ENCODE measurements at places on chromosomes 2 and 18.

- DNase-seq: no peak
Measured at GRCh38 chr2:203948733-203949132, 12.2 kb downstream of the ICOS start.

DNA sequence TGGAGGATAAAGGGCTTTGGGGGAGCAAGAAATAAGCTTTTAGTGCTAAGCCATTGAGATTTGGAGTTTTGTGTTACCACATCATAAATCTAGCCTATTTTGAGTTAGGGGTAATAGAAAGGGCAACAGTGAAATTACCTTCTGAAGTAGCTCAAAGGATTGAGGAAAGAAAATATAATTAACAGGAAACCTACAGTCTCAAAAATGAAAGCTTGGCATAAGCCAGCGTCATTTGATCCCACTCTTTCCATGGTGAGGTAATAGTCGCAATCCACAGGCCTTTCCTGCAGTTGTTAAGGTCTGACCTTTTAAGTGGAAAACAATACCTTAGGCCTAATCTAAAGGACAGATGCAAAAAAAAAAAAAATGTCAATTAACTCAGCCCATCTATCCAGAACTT is 182.7 kb downstream of the UXS1 start:
- DNase-seq: no peak

DNA sequence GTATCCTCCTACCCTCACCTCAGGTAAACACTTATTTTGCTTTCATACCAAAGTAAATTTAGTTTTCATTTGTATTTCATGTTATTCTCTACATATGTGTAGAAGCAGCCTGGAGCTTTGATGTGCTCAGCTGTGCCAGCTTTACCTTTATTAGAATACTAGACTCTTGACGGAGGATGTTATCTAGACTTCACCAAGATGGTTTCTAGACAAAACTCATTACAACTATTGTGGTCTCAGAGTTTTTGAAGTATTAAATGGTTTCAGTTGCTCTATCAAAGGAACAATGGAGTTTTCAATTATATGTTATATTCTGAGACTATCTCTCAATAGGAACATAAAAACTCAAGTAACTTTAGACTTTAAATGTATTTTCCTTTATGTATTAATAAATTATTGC is 5.0 kb upstream of the IL18RAP start:
- no peak for DNase-seq

DNA sequence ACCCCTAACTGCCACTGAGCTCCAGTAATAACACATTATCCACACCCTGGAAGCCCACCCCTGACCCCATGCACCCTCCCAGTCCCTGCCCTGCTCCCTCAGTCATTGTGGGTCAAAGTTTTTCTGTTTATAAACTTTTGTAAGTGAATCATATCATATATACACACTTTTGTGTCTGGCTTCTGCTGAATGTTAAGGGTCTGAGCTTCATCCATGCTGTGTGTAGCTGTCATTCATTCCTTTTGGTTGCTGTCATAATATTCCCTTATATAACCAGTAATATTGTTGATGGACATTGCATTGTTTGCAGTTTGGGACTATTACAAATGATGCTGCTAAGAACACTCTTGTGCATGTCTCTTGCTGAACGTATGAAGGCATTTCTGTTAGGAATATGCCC is 14.5 kb downstream of the CNNM4 start:
- no peak for DNase-seq

- DNase-seq: no peak
Measured at GRCh38 chr2:226680719-226681118, 118.9 kb downstream of the IRS1 start.

DNA sequence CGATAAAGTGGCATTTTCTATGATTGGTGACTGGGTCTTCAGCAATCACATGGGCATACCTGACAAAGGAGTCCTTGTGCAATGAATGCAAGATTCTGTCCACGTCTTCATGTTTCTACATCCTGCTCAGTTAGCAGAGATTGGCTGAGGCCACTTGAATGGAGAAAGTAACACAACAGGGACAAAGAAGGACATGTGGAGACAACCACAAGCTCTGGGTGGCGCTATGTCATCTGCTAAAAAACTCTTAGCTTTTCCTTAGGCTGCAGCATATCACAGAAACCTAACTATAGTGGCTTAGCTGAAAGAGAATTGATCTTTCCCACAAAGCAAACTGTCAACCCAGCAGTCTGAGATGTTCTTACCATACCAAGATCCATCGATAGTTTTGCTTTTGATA is 1109.7 kb downstream of the SOCS6 start:
- DNase-seq: no peak

DNA sequence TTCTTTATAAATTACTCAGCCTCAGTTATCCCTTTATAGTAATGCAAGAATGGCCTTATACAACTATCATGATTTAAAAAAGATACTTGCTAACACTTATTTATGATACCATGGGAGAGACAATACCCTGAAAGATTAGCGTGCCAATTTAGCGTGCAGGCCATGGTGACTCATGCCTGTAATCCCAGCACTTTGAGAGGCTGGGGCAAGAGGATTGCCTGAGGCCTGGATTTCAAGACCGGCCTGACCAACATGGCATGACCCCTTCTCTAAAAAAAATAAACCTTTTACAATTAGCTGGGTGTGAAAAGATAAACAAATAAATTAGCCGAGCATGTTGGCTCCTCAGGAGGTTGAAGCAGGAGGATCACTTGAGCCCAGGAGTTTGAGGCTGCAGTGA is 493.4 kb upstream of the FSIP2 start:
- DNase-seq: no peak

DNA sequence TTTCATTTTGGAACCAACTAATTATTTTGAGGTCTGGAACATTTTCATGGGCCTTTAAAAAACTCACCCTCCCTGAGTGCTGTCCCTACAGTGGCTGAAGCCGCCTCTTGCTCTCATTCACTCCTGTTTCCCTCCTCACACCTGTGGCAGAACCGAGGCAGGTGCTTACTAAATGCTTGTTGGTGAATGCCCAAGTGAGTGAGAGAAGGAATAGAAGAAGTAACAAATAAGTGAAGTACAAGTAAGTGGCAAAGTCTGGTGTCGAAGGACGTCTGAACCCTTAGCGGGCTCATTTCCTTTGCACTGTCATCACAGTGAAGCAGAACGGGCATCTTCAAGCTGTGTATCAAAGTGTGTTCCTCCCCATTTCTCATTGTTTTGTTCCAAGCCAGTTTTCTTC is 135.2 kb downstream of the RHBDD1 start:
- no peak for DNase-seq

DNA sequence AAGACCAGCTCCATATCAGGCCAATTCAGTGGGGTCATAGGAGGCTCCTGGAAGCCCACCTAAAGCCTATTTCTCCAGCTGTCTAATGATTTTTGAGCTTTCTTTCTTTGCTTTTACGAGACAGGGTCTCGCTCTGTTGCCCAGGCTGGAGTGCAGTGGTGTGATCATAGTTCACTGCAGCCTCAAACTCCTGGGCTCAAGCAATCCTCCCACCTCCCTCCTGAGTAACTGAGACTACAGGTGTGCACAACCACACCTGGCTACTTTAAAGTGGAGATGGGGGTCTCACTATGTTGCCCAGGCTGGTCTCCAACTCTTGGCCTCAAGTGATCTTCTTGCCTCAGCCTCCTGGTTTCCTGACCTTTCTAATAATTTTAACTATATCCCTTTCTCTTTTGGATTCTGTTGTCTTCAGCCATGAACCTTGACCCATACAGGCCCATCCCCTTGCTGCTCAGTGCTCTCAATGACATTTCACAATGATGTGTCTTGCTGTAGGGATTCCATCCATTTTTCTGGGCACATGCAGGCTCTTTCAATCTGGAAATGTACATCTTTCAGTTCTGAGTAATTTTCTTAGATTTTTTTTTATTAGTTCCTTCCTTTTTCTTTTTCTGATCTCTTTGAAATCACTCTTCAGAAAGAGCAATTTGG is 29.7 kb downstream of the GNLY start:
- no peak for DNase-seq

GRCh38 chr2:99348173-99348572 is 11.0 kb downstream of the EIF5B start:
- no peak for DNase-seq
